ENCODE measurements at places on chromosomes 4 and X. TPM values are rescaled to one million over a fixed set of nuclear protein-coding genes. Genes with fewer than 3 reads are reported as not detected.

The DSPP gene
- not detected for total RNA-seq

The SOX3 gene
- total RNA-seq: not detected

The IL21 gene
- total RNA-seq: not detected

The TRIM75 gene
- total RNA-seq: not detected

The NPNT gene
- 0.28 TPM for total RNA-seq

The INPP4B gene
- total RNA-seq: 4.5 TPM

The CACNA1F gene
- total RNA-seq: not detected

The ZNF711 gene
- total RNA-seq: 0.76 TPM

The TMEM129 gene
- total RNA-seq: 27.6 TPM

The PPEF1 gene
- total RNA-seq: 1.8 TPM

The SYTL5 gene
- 0.26 TPM for total RNA-seq

The AREG gene
- total RNA-seq: 21.5 TPM

The AFP gene
- 3.2 TPM for total RNA-seq

The UGT2B10 gene
- total RNA-seq: not detected

The FAM193A gene
- 8.2 TPM for total RNA-seq

The RAI2 gene
- total RNA-seq: 0.17 TPM

The PCSK1N gene
- 55.7 TPM for total RNA-seq

The DDIT4L gene
- 0.26 TPM for total RNA-seq

The DNAAF6 gene
- total RNA-seq: not detected

The GABRQ gene
- total RNA-seq: 0.15 TPM

The HMGB3 gene
- total RNA-seq: 139 TPM

The GPRASP2 gene
- 4.7 TPM for total RNA-seq

The TSPAN6 gene
- total RNA-seq: 36.2 TPM

The MAGEA9B gene
- not detected for total RNA-seq

The FAM9C gene
- not detected for total RNA-seq

The SEPSECS gene
- 2.9 TPM for total RNA-seq

The MAGEA2B gene
- total RNA-seq: not detected

The ADGRL3 gene
- 0.06 TPM for total RNA-seq

The RTL3 gene
- 0.15 TPM for total RNA-seq

The MGARP gene
- total RNA-seq: 0.79 TPM

The LPAR4 gene
- not detected for total RNA-seq

The MSX1 gene
- 10.1 TPM for total RNA-seq

The H2BW1 gene
- not detected for total RNA-seq

The PDCL2 gene
- total RNA-seq: not detected

The FMR1NB gene
- total RNA-seq: not detected

The SUPT20HL1 gene
- total RNA-seq: not detected

The SLC38A5 gene
- total RNA-seq: 0.16 TPM

The SULT1B1 gene
- total RNA-seq: 0.01 TPM

The ADRA2C gene
- total RNA-seq: 10.9 TPM

The TMPRSS11D gene
- not detected for total RNA-seq

The TMEM47 gene
- total RNA-seq: 1.5 TPM

The MAP9 gene
- 4.7 TPM for total RNA-seq

The ABCG2 gene
- total RNA-seq: 18.6 TPM

The UGT2B17 gene
- total RNA-seq: not detected

The DCTD gene
- total RNA-seq: 83.3 TPM

The STK32B gene
- total RNA-seq: 14.7 TPM

The OPN1LW gene
- not detected for total RNA-seq

The GATA1 gene
- total RNA-seq: not detected

The OPRPN gene
- not detected for total RNA-seq

The DKK2 gene
- not detected for total RNA-seq

All from A549 treated with AZD2906 at 1 μM for 4 hours (cell line).